ENCODE measurements at places on chromosomes 1 and 21.

- peak; percentile 80 for DNase-seq
Observed at GRCh38 chr1:89271341-89272015, 1.2 kb downstream of the GBP5 start.

DNA sequence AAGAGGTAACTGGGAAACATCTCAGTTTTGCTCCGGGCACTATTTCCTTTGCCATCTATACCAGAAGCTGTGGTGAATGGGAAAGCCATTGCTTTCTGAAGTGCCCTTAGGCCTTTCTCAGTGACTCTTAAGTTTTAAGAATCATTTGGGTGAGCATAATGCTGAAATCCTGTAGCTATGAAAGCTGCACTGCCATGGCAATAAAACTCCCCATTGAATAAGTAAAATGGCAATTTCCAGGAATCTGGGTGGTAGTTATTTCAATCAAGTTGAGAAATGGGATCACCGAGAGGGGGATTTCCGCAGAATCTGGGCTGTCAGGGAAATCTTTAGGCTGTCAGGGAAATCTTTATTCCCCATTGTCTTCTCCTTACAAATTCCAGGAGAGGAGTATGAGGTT, 26.8 kb upstream of the MACF1 start:
- no peak for DNase-seq

DNA sequence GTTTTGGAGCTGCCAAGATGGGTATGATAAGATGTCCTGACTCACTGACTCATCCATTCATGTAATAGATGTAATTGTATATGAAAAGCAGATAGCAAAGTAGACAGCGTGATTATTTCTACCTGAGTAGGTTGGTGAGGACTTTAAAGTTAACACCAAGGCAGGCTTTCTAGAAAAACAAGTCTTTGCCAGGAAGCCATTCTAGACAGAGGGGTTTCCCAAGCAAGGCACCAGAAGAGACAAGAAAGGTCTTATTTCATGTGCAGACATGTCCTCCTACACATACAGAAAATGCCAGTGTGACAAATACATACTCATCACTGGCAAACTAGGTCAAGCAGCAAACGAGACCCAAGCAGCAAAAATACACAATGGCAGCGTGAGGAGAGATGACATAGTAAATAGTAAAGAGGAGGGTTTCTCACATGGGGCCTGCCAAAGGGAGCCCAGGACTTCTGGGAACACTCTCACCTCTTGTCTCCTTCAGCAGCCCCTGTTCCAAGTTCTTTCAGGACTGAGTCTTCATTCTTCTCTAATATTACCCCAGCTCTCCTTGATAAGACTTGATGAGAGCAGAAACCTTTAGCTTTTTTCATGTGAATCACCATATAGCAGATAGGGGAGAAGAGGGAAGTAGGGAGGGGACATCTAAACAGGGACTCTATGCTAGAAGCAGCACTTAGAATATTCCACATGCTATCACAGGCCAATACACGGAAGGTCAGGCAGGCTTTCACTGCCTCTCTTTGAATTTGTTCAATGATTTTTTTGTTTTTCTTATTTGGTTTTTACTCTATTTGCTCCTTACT, 114.6 kb upstream of the ATP1B1 start:
- DNase-seq = no peak

DNA sequence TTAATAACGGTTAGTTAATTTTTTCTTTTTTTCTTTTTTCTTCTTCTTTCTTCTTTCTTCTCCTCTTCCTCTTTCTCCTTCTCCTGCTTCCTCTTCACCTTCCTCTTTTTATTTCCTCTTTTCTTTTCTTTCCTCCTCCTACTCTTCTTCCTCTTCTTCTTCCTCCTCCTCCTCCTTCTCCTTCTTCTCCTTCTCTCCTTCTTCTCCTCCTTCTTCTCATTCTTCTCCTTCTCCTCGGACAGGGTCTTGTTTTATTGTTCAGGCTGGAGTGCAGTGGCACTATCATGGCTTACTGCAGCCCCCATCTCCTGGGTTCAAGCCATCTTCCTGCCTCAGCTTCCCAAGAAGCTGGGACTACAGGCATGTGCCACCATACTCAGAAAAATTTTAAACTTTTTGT, 13.4 kb upstream of the ACBD3 start:
- no peak for DNase-seq

DNA sequence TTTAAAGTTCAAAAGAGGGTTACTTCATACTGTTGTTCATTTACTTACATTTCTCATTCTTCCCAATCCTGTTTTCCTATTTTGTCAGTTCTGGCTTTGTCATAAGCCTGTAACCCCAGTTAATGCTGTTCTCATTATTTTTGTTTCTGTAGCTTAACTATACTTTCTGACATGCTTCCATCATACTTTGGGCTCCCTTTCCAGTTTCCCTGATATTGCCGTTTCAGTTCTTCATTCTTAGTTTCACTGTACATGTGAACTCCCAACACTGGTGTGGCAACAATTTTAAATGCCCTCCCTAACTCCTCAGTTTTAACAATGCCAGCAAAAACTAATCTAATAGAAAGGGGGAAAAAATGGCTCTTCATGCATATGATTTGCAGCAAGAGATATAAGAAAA, 456.7 kb downstream of the LMO4 start:
- no peak for DNase-seq

DNA sequence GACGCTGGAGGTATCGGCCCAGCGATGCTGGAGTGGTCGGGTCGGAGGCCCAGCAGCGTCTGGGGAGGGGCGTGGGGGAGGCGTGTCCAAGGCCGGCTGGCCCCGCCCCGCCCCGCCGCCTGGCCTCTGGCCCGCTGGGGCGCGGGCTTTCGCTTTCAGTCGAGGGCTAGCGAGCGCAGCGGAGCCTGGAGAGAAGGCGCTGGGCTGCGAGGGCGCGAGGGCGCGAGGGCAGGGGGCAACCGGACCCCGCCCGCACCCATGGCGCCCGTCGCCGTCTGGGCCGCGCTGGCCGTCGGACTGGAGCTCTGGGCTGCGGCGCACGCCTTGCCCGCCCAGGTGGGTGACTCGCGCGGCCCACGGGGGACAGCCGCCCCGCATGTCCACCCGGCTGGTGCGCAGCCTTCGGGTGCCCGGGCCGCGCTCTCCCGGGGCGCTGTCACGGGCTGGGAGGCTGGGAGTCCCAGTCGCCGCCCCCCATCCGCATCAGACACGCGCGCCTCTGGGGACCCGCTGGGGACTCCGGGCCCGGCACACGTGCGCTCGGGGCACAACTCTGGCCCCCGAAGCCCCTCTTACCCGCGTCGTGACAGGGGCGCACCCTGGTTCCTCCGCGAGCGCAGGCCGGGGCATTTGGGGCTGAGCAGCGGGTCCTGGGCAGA, at the start of gene TNFRSF1B:
TNFRSF1B (plus strand) TSS at position 158 of the 659 bp plus-strand sequence; CDS start at position 259, 101 bp downstream.
- DNase-seq = peak; percentile 75

DNA sequence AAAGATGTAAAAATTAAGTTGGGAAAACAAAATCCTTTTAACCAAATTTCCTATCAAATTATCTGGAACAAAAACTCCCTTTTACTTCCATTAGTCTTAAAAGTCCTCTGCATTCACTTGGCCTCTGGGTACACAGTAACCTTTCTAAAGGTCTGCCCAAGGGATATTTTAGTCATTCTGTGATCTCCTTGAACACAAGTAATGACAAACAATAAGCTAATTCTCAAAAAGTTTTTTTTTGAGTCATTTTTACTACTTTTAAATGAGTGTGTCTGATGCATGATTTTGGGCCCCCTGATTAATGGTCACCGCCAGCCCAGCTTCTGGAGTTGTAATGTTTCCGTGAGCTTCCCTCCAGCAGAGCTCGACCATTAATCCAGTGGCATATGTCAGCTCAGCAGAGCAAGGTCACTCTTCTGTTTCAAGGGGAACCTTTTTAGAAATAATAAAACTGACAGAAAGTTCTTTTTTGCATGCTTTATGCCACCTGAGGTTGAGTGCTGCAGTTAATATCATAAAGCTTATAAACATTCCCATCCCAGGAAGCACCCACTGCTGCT, 14.3 kb downstream of the SAMSN1 start:
- no peak for DNase-seq

GRCh38 chr21:28654406-28654805, 338.3 kb downstream of the LTN1 start:
- DNase-seq = no peak

DNA sequence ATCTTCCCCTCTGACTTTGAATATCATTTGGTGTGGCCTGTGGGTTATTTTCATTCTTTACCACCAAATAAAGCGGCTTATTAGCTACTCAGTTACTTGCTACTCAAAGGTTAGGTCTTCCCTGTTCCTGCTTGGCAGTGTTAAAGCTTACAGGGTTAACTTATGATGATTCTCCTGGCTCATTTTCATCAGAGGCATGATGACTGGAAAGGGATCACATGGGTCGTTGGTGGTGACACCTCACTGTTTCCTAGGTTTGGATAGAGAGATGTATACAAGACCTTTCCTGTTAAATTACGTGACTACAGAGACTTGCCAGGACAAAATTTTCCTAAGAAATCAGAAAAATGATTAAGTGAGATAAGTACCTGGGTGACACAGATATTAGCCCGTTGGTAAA, 27.4 kb downstream of the MRPS6 start:
- no peak for DNase-seq

- no peak for DNase-seq
Observed at GRCh38 chr1:67544921-67545320, 114.7 kb upstream of the SERBP1 start.

DNA sequence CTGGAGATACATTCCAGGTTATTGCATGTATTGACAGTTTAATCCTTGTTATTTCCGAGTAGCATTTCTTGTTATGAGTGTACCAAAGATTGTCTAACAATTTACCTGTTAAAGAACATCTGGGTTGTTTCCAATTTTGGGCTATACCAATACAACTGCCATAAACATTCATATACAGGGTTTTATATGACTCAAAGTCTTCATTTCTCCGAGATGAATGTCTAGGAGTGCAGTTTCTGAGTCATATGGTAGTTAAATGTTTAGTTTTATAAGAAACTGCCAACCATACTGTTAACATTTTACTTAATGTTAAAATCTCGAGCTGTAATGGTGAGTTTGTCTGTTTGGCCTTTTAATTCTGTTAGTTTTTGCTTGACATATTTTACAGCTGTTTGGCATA, 10.0 kb downstream of the RAB4A start:
- no peak for DNase-seq

- DNase-seq = no peak
Observed at GRCh38 chr1:52238887-52239707, 97.2 kb downstream of the ZFYVE9 start.

DNA sequence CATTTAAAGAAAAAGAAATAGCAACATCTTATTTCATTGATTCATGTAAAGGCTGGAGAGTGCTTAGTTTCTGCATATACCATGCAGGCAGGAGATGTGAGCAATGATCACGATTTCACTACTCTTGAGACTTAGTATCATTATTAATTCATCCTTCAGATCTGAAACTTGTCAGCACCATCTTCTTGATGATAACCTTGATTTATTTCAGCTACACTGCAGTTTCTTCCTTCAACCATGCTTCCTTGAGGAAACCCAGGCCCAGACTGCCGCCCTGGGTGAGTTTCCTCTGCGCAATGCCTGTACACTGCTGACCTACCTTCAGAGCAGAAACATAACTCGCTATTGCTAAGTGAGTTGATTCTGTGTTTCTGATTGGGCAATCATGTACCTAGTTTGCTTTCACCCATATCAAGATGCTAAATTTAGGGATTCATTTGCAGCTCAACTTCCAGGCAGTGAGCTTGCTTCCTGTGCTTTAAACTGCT, 13.5 kb upstream of the BCL10 start:
- DNase-seq = no peak

DNA sequence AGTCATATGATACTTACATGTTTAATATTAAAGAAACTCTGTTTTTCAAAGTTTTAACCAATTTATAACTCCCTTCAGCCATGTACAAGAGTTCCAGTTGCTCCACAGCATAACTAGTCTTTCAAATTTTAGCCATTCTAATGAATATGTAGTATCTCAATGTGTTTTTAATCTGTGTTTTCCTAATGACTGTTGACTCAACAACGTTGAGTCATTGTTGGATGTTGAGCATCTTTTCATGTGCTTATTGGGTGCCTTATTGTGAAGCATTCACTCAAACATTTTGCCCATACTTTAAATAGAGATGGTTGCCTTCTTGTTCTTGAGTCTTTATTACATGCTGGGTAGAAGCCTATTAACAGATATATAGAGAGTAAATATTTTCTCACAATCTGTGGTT, 240.2 kb upstream of the LYPLAL1 start:
- DNase-seq = no peak

DNA sequence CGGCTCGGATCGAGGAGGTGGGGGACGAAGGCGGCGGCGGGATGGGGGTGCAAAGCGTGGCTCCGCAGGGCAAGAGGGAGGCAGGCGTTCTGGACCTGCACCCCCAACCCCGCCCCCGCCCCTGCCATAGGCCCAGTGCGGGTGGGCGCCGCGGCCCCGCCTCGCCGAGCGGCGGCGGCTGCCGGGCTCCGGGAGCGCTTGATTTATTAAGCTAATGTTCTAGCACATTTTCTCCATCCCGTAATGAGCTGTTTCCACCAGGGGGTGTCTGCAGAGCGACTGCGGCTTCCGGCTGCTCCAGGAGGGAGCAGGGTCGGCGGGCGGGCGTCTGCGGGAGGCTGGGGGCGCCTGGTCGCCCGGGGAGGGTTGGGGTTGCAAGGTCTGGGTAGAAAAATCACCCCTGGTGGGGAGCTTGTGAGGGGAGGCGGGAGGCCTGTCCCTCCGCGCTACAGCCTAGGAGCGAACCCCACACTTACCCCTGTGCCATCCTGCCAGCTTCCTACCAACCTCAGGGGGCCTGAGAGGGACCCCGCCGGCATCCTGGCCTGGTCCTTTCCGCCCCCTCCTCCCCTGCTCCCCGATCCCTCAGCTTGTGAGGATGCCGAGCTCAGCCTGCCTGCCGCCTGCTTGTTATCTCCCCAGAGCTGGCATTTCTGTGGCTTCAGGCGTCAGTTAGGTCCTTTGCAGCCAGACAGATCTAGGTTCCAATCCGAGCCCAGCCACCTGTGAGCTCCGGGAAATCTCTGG, 48.5 kb upstream of the ACOT11 start:
- peak; percentile 54 for DNase-seq

DNA sequence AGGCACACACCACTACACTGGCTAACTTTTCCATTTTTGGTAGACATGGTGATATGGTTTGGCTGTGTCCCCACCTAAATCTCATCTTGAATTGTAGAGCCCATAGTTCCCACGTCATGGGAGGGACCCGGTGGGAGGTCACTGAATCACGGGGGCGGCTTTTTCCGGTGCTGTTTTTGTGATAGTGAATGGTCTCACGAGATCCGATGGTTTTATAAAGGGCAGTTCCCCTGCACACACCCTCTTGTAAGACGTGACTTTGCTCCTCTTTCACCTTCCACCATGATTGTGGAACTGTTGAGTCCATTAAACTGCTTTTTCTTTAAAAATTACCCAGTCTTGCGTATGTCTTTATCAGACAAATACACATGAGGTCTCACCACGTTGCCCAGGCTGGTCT, 1.3 kb upstream of the FTCD start:
- DNase-seq = no peak

GRCh38 chr1:214694769-214695168, 91.8 kb downstream of the CENPF start:
- DNase-seq = no peak

GRCh38 chr1:41847733-41848132, 71.0 kb downstream of the HIVEP3 start:
- DNase-seq = no peak

All from AG08395 (cell line).